ENCODE measurements at places on chromosomes 1 and 21.

- no peak for DNase-seq
Observed at GRCh38 chr1:118487091-118487490, 302.1 kb upstream of the SPAG17 start.

DNA sequence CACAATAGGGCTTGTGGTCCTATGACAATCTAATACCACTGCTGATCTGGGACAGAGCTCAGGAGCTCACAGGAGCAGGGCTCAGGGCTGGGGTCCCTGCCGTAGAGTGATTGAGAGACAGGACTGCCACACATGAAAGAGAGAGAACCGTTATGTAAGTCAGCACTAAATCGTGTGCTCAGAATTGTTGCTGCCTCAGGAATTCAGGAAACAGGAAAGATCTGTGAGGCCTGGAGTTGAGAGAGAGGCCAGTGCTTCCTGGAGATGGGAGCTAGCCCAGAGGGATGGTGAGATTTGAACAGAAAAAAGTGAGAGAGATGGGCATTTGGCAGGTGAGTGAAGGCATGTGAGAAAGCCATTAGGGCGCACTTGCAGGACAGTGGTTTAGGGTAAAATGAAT is 17.5 kb upstream of the ACBD6 start:
- DNase-seq, result no peak

GRCh38 chr1:67827688-67828087 is 5.6 kb downstream of the GNG12 start:
- no peak for DNase-seq

DNA sequence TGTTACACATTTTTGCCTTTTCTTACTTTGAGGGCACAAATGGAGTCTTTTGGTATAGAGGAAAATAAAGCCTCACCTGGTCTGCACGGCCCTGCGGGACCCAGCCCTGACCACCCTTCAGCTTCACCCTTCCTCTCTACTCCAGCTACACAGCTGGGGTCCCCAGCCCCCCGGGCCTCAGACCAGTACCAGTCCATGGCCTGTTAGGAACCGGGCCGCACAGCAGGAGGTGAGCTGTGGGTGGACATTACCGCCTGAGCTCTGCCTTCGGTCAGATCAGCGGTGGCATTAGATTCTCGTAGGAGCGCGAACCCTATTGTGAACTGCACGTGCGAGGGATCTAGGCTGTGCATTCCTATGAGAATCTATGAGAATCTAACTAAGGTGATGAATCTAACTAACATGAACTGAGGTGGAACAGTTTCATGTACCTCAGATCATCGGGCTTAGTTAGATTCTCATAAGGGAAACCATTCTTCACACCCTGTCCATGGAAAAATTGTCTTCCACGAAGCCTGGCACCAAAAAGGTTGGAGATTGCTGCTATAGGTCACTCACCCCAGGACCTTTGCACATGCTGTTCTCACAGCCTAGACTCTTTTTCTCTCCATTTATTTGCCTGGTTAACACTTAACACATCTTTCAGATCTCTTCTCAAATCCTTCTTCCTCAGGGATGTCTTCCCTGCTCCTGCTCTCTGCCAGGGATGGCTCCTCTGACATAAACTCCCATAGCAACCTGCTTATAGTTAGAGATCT is 37.5 kb upstream of the ECE1 start:
- DNase-seq, result no peak

- DNase-seq, result no peak
Observed at GRCh38 chr1:231629132-231629531, 2.5 kb downstream of the DISC1 start.

- no peak for DNase-seq
Observed at GRCh38 chr1:160399544-160400222, 681 bp upstream of the VANGL2 start.

GRCh38 chr1:115676498-115677181 is 34.9 kb downstream of the VANGL1 start:
- DNase-seq, result no peak

- DNase-seq, result no peak
Observed at GRCh38 chr1:51612447-51612961, 4.4 kb upstream of the OSBPL9 start.

DNA sequence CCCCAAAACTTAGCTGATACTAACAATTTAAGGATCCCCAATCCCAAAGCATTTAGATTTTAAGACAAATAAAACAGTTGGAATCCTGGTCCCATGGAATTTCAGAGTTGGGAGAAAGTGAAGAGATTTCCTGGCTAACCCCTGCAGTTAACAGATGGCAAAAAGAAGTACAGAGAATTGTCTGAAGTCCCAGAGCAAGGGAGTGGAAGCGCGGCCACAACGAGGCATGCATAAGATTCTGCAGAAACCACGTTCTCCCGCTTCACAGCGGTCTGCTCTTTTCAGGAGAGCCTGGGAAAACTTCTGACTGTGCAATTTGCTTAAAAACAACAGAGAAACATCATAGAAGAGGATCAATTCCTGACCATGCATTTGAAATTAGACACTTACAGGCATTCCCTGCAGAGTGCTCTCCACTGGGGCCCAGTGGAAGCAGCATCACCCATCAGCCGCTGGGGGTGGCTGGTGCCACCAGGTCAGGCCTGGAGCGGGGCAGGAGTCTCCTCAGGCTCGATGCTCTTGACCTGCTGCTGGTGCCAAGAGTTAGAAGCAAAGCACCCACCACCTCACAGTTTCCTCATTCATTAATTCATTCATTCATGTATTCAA is 226.7 kb upstream of the POU3F1 start:
- no peak for DNase-seq

GRCh38 chr21:28337315-28337714 is 655.4 kb downstream of the LTN1 start:
- no peak for DNase-seq

GRCh38 chr21:21039624-21040170 is 41.5 kb downstream of the NCAM2 start:
- no peak for DNase-seq

GRCh38 chr1:9253453-9254105 is 19.0 kb downstream of the H6PD start:
- DNase-seq, result no peak

GRCh38 chr1:68081775-68082283 is 31.4 kb upstream of the DIRAS3 start:
- no peak for DNase-seq

DNA sequence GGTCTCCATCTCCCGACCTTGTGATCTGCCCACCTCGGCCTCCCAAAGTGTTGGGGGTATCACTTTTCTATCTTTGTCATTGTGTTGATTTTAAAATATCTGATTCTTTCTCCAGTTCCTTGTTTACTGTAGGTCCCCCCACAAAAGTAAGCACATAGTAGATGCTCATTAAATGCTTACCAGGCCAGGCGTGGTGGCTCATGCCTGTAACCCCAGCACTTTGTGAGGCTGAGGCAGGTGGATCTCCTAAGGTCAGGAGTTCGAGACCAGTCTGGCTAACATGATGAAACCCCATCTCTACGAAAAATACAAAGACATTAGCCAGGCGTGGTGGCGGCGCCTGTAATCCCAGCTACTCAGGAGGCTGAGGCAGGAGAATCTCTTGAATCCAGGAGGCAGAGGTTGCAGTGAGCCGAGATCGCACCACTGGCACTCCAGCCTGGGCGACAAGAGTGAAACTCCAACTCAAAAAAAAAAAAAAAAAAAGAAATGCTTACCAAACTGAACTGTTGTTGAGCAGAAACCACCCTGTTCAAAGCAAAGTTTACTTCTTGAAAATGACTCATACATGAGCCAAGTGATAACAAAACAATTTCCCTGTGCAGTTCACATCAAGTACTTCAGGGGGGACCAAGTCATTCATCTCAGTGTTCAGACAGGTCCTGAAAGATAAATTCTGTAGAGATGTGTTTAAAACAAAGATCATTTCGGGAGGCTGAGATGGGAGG is 24.3 kb upstream of the NID1 start:
- DNase-seq, result no peak
